ENCODE measurements at places on chromosomes 2 and 18.

DNA sequence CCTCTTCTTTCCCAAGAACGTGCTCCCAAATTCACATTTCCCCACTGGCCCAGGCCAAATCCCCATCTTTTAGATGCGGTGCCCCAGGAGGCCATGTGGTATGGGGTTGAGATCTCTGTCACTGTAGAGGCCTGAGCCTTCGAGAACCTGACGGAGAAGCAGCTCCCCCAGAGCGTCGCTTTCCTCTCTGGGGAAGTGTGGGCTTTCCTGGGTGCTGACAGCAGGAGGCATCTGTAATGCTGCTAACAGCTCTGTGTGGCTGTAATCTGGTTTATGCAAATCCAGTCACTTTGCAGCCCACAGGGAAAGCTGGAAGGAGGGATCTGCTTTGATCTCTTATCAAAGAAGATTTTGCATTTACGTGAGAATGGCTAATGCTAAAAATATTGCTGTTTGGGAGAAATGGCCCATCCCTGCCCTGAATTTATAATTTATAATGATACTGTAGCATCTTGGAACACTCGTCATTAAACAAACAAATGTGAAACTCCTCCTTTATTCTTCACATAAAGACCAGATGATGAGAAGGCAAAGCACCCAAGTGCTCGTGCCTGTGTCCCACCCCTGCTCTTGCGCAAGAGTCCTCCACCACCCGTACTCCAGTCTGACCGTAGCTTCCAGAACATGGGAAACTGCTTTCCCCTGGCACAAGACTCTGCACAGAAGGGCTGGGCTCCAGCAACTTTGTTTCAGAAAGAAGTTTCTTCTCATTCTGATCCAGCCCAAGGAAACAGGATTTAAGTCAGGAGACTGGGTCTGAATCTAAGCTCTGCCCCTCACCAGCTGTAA, 109.9 kb upstream of the EPC2 start:
- DNase-seq = no peak

GRCh38 chr2:150127346-150127990, 360.0 kb downstream of the RND3 start:
- DNase-seq = no peak

DNA sequence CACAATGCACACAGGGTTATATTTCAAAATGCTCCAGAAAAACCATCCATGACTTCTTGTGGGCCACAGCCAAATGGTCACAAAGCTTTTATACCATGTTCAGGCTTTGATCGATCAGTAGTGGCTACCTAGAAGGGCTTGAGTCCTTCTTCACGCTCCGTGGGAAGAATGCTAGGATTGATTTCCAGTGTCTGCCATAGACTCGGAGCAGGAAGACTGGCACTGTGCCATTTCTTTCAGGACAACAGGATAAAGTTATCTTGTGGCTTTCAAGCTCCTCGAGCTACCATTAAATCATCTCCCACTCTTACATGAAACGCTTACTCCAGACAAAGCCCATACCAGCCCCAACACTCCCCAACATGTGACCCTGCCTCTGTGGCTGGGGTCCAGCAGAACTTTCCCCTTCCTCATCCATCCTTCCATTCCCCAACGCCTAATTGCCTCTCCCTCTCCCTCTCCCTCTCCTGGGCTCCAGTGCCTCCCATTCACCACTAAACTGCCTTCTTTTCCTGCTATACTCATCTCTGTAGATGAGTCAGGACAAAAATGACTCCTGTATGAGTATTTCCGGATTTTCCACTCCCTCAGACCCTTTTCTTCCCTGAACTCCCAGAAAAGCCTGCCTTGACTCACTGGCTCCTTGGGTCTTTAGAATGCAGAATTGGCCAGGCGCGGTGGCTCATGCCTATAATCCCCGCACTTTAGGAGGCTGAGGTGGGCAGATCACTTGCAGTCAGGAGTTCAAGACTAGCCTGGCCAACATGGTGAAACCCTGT, 40.9 kb downstream of the ADD2 start:
- no peak for DNase-seq

DNA sequence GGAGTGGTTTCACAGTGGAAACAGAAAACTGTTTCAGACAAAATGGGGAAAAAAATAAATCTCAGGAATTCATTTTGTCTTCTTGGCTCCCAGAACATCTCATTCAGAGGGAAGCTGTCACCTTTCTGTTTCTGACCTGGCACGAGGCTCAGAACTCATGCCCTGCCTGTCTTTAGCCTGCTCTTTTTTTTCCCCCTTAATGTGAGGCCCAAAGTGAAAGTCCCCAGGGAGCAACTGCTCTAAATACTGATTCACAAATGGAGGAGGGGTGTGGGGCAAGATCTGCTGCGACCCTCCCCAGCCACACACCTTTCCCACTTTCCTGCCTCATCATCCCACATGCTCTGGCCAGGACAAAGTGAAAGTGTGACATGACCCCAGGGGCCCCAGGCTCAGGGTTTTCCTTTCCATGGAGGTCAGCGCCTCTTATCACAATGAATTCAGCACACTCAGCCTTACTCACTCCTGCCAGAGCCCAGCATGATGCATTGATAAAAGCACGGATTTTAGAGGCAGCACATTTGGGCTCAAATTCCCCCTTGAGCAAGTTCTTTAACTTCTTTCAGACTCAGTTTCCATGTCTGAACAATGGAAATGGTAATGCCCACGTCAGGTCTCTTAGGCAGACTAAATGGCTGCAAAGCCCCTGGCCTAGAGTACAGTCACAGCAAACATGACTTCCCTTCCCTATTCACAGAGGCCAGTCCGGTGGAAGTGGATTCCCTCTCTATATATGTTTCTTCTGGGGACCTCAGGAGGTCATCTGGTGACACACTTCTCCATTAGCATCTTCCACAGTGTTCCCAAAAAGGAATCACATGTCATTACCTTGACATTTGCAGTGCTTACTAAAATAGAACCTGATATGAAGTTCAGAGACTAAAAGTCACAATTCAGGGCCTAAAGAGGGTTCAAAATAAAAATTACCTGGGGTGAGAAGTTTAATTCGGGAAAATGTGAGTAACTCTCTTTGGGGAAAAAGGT, 55.3 kb upstream of the TMEM163 start:
- no peak for DNase-seq

GRCh38 chr2:157789933-157790511, 86.1 kb downstream of the ACVR1 start:
- DNase-seq = no peak

DNA sequence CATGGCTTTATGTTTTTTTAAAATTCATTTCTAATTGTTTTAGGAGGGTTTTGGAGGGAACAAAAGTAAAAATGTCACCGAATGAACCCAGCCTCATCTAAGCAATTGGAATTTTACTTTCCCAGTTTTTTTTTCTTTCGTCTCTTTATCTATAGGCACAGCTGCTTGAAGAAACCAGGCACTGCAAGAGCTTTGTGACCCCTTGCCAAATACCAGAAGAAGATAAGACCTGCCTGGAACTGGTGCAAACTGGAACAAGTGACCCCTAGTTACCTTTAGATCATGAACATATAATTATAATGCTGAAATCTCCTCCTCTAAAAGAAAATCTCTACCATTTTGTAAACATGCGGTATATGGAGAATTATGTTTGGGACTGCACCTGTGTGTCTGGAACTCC, 100.9 kb downstream of the TSN start:
- DNase-seq = no peak

DNA sequence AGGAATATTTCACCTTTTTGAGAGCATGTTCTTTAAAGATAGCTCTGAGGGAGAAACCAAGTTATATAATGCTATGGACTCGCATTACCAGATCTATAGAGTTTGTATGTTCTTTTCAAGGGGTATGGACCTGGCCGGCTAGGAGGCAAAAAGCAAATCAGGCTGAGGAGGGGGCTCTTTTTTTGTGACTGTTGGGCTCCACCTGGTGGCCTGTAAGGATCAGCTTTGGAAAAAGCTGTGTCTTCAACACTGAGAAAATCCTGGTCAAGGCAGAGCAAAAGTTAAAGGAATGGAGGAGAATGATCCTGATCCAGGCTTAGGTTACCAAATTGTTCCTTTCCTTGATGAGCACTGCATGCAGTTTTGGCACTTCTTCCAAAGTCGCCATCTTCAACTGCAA, 180.5 kb downstream of the DIS3L2 start:
- DNase-seq = no peak

- DNase-seq = no peak
Observed at GRCh38 chr2:233643128-233643527, 6.9 kb downstream of the UGT1A10 start.

GRCh38 chr2:189648846-189649509, 12.3 kb upstream of the ASNSD1 start:
- no peak for DNase-seq

DNA sequence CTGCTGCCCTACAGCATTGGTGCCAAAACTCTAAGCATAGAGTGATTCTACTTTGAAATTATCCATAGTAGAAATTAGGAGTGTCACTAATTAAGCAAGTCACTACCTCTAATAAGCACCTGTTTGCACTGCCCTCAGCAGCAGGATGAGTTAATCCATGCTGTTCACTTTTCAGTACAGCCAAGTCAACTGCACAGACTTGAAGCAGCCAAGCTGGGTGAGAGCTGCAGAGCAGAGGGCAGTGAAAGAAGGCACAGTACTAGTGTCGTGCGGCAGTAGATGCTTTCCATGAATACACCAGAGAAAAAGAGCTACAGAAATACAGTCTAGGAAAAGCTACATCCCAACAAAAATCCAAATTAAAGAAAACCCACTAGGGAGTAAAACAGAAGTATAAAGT, 98.6 kb downstream of the RAPH1 start:
- no peak for DNase-seq

DNA sequence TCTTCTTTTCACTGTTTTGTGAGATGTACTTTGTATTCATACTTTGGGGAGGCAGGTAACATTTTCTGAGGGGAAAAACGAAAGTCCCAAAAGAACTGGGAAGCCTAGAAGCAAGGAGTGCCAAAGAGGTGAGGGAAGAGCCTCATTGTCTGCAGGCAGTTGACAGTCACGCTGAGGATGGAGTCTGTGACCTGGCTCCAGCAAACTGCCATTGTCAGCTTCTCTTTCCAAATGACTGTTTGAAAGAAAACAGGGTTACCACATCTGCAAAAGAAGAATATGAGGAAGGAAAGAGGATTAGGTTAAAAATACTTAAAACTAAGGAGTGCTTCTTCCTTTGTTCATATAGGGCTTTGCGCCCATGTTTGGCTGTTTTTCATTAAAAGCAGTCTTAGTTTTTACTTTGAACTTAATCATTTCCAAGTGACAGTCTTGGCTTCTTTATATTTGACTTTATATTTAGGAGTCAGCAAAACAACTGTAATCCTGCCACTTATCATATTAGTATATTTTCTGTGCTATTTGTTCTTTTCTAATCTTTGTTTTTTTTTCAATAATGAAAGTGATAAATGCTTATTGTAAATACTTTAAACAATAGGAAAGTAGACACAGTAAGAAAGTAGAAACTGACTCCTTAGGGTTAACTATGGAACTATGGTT, 35.0 kb downstream of the CERS6 start:
- DNase-seq = no peak

GRCh38 chr2:2188941-2189340, 142.1 kb downstream of the MYT1L start:
- DNase-seq = no peak

- no peak for DNase-seq
Observed at GRCh38 chr18:6638447-6638846, 91.1 kb upstream of the ARHGAP28 start.

DNA sequence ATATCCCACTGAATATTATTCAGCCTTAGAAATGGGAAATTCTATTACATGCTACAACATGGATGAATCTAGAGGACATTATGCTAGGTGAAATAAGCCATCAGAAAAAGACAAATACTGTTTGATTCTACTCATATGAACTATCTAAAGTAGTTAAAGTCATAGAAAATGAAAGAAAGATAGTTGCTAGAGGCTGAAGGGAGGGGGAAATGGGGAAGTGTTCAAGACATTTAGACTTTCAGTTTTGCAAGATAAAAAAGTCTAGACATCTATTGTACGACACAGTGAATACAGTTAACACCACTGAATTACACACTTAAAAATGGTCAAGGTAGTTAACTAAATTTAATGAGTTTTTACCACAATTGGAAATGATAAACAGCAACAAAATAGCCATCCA, 835.9 kb upstream of the CHAC2 start:
- no peak for DNase-seq

GRCh38 chr2:45627911-45628310, 16.8 kb upstream of the SRBD1 start:
- no peak for DNase-seq

GRCh38 chr2:172677363-172677762, 58.3 kb upstream of the RAPGEF4 start:
- DNase-seq = no peak

DNA sequence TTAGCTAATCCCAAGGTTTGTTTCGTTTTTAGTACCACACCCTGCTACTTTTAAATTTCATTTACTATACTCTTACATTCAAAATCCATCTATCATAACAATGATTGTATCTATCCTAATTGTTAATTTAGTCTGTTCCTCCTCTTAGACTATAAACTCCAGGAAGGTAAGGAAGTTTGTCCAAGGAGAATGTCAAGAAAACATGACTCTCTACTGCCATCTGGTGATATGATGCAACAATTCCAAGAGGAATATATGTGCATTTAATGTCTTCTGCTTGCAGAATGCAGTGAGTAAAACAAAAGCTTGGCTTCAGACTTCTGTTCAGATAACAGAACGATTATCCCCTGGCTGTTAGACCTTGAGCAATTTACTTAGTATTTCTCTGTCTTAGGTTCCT, 1267.1 kb downstream of the LRP1B start:
- peak; percentile 50 for DNase-seq

DNA sequence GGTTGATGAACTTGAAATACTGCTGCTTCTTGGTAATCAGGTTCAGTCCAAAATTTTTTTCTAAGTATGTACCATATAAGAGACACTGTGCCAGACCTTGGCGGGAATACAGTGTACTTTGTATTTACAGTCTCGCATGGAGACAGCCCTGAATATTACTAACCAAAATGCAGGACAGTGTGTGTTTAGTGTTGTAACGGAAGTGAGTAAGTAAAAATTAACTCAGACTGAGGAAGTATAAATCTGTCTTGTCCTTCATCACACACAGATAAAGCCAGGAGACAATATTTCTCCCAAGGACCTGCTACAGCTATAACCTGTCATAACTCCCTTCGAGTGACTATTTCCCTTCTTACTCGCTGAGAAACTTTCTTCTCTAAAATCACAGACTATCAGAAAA, 76.9 kb downstream of the ACTR3 start:
- DNase-seq = no peak

DNA sequence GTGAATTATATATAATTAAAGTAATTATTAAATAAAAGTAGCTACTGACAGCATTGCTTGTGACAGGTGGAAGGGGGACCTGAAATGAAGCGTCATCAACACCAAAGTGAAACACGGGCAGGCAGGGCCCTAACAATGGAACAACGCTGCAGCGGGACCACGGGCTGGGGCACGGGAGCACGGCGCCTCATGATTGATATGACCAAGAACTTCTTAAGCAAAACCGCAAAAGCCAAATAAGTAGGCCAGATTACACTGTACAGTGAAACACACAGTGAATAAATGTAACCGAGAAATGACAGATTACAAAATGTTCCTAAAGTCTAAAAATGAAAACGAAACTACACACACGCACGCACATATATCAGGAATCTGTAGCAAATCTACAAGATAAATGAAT, 81.4 kb downstream of the SNTG2 start:
- DNase-seq = no peak

Data from NCI-H1436 (cell line).